ENCODE measurements at places on chromosomes 6 and 20.
A peak's percentile ranks its signal among the peaks of the same experiment; 100 is the strongest.

DNA sequence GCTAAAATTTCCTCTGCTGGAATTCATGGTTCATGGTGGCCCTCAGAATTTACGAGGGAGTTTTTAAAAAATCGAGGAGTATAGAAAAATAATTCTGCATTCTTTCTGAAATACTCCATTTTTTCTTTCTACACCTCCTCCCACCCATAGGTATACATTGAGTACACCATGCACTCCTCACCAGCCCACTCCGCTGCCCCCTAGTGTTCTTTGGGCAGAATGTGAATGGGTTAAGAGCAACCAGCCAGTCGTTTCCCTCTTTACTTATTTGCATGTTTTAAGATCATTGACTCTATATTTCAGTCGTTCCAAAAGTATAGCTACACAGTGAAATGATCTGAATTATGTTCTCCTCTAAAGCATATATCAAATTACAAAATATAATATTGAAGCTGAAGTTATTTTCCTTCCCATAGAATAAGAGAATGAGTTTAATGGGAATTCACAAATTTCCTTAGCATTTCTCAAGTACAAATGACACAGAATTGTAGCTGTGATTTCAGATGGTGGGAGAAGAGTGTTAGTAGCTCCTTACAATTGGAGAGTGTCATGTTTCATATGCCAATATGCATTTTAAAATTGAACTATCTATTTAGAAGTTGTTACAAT, 977.7 kb upstream of the SLC35B3 start:
- DNase-seq: peak; percentile 57

DNA sequence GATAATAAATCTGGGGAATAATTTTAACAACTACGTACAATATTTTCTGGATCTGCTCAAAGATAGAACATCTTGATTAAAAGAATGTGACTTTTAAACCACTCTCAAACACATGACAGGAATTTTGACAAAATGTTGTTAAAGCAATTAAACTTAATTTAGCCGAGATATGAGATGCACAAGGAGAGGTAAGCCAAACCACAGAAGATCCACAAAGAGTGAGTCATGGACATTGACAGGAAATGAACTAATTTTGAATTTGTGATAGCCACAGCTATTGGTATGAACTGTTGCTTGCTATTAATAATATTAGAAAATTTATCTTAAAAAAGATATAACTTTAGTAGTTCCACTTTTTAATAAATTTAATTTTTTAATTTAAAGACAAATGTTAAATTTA, 27.8 kb upstream of the VGLL2 start:
- DNase-seq: no peak

DNA sequence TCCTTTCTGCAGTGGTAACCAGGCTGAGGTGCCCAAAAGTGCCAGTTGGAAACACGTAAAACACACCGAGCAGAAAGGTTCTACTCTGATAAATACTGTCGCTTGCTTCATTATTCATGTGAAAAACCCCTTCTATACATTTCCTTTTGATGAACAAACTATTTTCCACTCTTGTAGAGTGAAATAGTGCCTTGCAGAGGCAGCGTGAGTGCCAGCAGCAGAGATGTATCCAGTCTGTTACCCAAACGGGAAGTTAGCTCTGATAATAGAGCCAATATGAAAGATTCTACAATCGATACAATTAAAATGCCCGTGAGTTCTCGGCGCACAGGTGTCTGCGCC, 1.5 kb downstream of the ZBTB46 start:
- no peak for DNase-seq

DNA sequence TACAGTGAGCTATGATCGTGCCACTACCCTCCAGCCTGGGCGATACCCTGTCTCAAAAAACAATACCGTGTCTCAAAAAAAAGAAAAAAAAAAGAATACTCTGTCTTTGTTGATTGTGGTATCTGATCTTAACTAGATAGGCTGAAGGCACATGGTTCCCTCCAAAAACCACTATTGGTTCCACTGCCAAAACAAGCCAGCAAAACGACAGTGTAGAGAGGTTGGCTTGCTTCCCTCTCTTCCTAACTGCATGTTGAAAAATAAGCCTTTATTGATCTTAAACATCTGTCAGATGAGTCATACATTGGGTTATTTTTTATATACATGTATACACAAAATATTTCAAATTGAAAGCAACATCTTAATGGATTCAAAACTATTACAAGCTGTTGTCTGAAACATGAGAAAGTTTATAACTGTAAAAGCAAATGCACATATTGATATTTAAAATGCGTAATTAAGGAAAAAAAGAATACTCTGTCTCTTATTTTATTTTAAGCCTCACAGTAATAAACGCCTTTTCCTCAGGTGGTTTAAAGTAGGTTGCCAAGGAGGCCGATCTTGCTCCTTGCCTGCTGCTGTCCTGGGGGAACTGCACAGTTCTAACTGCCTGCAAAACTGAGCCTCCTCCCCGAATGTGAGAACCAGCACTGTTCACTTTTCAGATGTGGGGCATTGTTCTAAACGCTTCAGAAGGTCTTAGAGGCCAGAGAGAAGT, 7.0 kb upstream of the NINL start:
- no peak for DNase-seq

- peak; percentile 71 for DNase-seq
These were observed 117.5 kb downstream of the FLRT3 start for GRCh38 chr20:14219801-14220461.

DNA sequence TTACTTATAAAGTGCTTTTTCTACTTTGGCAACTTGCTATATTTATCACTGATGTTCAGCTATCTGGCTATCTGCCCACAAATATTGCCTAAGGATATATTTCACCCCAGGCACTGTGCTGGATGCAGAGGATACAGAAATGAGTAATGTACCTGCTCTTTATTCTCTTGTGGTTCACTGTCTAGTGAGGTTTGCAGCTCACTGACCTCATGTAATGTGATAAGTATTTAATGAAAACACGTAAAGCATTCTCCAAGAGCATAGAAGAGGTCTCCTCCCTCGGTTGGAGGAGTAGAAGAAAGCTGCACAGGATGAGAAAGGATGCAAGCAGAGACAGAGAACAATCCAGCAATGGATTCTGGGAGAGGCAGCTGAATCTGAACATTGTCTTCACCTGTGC, 610.7 kb downstream of the CBLN4 start:
- DNase-seq: no peak

GRCh38 chr20:6525447-6526303, 241.8 kb upstream of the BMP2 start:
- DNase-seq: peak; percentile 76

- no peak for DNase-seq
These were observed 19.0 kb upstream of the STX11 start for GRCh38 chr6:144131248-144131709.

DNA sequence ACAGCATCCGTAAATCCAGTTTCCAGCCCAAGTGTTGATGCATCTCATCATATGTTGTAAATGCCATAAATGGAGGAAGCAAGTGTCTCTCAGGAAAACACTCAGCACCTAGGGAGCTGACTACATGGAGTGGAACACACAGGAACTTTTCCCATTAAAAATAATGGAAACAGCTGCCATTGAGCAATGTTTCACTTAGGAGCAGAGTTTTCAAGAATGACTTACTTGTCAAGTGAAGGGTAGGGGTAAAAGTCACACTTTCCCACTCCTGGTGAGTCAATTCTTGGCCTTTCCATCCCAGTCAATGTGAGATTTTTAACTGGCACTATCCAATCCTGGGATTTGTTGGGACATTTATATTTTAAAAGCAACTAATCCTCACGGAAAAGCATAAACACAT, 119.4 kb upstream of the ASF1A start:
- DNase-seq: no peak

DNA sequence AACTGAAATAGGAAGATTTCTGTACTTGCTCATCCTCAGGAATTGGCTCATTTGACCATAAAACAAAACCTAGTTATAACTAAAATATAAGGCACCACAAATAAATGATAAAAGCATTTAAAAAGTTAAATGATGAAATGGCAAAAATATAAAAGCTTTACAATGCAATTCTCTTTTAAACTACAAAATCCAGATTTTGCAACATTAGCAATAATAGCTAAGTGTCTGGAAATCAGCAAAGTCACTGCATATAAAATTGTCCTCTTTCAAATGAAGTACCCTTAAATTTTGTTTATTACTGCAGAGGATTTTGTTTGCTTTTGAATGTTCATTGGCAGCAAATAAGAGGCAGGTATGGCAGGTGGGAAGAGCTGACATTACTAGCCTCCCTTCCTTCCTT, 270.4 kb upstream of the RSPO3 start:
- no peak for DNase-seq

- DNase-seq: no peak
These were observed 66.3 kb upstream of the KCNK16 start for GRCh38 chr6:39388606-39389483.

DNA sequence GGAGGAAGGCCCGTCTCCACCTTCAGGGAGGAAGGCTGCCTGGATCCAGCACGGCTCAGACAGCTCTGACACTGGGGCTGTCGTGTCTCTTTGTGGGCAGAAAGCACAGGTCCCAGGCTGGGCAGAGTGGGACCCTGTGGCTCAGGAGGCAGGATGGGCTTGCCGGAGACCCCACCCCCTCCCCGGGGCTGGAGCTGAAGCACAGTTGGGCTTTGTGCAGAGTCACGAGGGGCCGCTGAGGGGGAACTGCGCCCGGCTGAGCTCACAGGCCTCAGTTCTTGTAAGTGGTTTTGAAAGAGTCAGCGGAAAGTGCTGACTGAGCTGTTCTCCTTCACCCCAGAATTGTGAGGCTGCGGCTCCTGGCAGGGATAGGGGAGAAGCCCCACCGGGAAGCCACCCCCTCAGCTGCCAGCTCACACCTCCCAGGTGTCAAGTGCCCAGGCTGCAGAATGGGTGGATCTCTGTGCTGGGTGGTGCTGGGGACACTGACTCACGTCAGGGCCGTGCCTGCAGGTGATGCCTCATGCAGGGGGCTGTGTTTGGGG, 145.5 kb upstream of the RNF24 start:
- DNase-seq: no peak

GRCh38 chr20:7608250-7608649, 332.0 kb downstream of the HAO1 start:
- no peak for DNase-seq

- no peak for DNase-seq
These were observed 275.8 kb upstream of the PRDM1 start for GRCh38 chr6:105810105-105810921.

DNA sequence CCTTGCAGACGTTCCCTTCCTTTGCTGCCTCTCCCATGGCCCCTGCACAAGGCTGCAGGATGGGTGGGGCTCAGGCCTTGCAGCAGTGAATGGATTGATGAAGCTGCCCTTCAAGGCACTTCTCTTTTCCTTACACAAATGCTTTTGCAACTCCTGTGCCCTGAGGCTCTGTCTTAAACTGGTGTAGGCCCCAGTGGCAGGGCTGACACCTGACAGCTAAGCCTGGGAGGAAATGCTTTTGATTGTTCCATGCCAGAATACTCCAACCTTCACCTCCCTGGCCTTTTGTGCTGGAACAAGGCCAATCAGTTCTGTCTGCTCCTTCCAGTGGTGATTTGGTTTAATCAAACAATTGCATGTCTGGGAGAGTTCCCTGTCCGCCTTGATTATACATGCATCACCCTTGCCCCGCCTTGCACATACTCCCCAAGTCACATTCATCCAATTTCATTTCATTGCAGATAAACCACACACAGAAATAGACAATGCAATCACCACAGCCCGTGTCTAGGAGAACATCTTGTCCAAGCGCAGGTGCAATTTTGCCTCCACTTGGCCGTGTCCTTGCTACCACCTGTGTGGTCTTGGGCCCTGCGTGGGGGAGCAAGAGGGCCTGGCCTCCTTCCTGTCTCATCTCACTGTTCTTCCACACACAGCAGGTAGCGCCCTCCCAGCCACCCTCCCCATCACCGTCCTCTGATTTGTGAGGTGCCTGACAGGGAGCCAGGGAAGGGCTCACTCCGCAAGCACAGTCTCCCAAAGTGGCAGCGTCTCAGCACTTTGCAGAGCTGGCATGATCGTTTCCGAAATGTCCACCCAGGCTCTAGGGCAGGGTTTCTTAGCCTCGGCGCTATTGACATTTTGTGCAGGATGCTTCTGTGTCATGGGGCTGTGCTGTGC, 120.4 kb downstream of the CDH26 start:
- DNase-seq: no peak

DNA sequence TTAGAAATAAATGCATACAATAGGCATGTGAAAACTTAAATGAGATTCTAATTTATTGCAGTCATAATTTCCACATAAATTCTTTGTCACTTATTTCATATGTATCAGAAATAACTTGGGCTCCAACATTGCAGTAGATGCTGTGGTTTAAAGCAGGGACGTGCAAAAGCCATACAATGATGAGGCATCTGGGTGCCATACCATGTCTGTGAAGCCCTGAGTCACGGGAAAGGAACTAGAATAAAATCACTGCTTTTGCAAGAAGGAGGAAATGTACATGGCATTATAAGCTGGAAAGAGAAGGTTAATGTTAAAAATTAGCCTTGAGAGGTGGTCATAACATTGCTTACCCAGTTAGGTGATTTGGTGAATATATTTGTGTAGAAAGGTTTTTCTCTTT, 180.4 kb downstream of the SASH1 start:
- DNase-seq: no peak

GRCh38 chr6:121670511-121670910, 235.1 kb downstream of the GJA1 start:
- no peak for DNase-seq

DNA sequence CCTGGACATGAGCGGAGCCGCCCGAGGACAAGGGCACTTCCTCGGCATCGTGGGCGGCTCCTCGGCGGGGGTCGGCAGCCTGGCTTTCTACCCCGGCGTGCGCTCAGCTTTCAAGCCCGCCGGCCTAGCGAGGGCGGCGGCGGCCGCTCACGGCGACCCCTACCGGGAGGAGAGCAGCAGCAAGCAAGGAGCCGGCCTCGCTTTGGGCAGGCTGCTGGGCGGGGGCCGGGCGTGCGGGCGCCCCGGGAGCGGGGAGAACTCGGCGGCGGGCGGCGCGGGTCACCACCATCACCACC, 6.7 kb downstream of the PRDM13 start:
- DNase-seq: peak; percentile 84

- DNase-seq: no peak
These were observed 3.1 kb downstream of the PPP1R18 start for GRCh38 chr6:30683183-30683979.

DNA sequence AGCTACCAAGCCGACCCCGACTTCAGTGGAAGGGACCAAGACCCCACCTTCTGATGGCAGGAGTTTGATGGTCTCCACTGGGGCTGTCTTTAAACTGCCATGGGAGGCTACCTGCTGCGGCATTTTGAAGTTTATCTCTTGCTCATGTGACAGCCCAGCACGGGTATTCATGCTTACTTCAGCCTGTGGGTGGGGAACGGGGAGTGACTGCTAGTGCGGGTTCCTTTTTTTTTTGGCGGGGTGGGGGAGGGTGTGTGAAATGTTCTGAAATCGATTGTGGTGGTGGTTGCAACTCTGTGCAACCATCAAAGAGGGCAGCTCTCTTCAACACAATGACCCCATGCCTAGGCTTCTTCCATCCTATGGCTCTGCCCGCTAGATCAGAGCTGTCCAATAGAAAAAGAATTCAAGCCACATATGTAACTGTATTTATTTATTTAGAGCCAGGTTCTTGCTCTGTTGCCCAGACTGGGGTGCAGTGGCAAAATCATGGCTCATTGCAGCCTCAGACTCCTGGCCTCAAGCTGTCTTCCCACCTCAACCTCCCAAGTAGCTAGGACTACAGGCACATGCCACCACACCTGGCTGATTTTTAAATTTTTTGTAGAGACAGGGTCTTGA, 53.7 kb downstream of the PPP1R16B start:
- no peak for DNase-seq

GRCh38 chr6:142856624-142857232, 88.2 kb downstream of the HIVEP2 start:
- DNase-seq: no peak

- no peak for DNase-seq
These were observed 23.1 kb downstream of the FIG4 start for GRCh38 chr6:109714166-109714565.

GRCh38 chr6:112881828-112882780, 535.0 kb downstream of the RFPL4B start:
- no peak for DNase-seq

- DNase-seq: no peak
These were observed 13.5 kb downstream of the PTPN1 start for GRCh38 chr20:50523552-50524167.

All from H9 (cell line).